ENCODE measurements at places on chromosomes 4 and X.
A peak's percentile ranks its signal among the peaks of the same experiment; 100 is the strongest.

- DNase-seq: no peak
Observed at GRCh38 chr4:152917543-152918395, 18.4 kb upstream of the FHDC1 start.

- DNase-seq: peak; percentile 24
Observed at GRCh38 chr4:73675623-73676022, 55.4 kb upstream of the RASSF6 start.

GRCh38 chr4:37767546-37767945 lies 58.9 kb upstream of the PGM2 start:
- DNase-seq: peak; percentile 17

DNA sequence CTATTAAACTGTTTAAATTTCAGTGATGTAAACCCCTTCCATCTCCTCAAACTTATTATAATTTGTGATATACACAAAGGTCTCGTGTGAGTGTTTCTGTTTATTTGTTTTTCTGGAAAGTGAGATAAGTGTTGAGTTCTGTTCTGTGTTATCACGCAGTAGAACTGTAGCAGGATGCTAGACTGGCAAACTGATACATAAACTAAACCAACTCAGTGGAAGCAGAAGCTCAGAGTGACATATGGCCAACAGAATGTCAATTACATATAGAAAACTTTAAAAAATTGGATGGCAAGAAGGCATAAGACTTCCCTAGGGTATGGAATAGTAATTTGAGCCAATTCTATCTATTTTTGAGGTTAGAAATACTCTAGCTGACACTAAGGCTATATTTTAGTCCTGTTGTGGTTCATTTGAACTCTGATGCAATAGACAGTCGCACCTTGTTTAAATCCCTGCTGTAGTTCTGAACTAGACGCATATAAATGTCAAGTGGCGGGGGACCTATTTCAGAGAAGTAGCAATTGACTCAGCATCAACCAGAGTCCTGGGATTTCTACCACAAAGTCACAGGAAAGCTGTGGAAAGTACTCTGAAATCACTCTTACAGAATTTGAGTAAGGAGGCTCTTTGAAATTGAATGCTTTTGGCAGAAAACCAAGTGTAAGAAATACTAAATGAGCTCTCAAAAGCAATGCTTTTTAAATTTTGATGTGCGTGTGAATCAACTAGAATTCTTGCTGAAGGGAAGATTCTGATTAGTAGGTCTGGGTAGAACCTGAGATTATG lies 294.4 kb downstream of the INPP4B start:
- no peak for DNase-seq

- no peak for DNase-seq
Observed at GRCh38 chr4:81754169-81754568, 282.5 kb upstream of the RASGEF1B start.

- no peak for DNase-seq
Observed at GRCh38 chrX:11010476-11010875, 100.7 kb upstream of the HCCS start.

DNA sequence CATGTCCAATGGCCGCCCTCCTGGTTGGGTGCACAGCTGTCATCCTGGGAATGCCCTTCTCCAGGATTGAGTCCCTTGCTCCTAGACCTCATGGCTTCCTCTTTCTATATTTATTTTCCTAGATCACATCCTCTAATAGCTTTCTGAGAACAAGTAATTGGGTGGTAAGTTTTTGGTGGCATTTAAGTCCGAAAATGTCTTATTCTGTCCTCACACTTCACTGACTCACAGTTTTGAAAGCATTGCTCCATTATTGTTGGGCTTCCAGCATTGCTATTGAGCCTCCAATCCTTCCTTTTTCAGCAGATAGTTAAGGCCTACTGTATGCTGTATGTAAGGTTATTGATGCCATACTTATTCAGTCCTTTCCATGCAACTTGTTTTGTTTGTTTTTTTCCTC lies 25.9 kb downstream of the PGM2 start:
- no peak for DNase-seq

DNA sequence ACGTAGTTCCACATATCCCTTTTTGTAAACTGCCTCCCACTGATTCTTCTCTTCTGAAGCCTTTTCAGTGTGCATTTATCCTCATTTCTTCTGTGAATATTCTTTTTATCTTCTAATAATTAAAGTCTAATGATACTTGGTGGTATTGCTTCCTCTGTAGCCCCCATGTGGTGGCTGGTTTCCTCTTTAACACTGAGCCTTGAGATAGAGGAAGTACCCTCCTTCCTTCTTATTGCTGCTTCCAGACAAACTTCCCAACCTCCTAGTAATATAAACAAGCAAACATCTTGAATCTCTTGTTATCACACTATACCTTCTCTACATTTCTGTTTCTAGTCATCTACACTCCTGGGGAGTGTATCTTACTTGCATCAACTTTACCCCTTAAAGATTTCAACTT lies 310.5 kb upstream of the GIMD1 start:
- DNase-seq: no peak

DNA sequence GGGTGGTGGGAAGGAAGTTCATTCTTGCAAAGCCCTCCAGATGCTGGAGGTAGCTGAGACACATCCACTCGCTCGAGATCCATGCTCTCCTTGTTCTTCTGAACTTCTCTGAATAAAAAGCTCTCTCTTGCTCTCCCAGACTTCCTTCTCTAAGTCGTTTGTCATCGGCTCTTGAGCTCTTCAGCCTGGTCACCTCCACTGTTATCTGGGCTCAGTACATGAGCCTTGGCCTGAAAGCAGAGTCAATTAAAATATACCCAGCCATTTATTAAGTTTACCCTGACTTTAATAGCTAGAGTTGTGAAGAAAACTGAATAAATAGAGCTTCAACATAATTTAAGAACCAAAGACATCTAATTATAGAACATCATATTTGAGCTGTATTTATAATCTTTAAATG lies 99.0 kb downstream of the CPE start:
- no peak for DNase-seq

GRCh38 chr4:109406337-109406931 lies 27.2 kb upstream of the SEC24B start:
- DNase-seq: peak; percentile 20

All from DMS79 (cell line).